ENCODE measurements at places on chromosomes 6 and 20. TPM values are rescaled to one million over a fixed set of nuclear protein-coding genes. Genes with fewer than 3 reads are reported as not detected.

The MRPS18B gene
- total RNA-seq = 114 TPM

The KCTD20 gene
- 16.2 TPM for total RNA-seq

The SIRT5 gene
- total RNA-seq = 4.0 TPM

The CST1 gene
- 2.1 TPM for total RNA-seq

The HLA-DQA1 gene
- total RNA-seq = not detected

The TTI1 gene
- total RNA-seq = 22.3 TPM

The VIP gene
- total RNA-seq = not detected

The MEI4 gene
- total RNA-seq = not detected

The FOXA2 gene
- 19.2 TPM for total RNA-seq

The RWDD1 gene
- total RNA-seq = 33.2 TPM

The WFDC5 gene
- not detected for total RNA-seq

The RNF39 gene
- 0.05 TPM for total RNA-seq

The NANP gene
- 7.5 TPM for total RNA-seq

The FNDC11 gene
- 0.21 TPM for total RNA-seq

The SIRPD gene
- not detected for total RNA-seq

The MCHR2 gene
- not detected for total RNA-seq

The PBOV1 gene
- total RNA-seq = not detected

The HDGFL1 gene
- not detected for total RNA-seq

The IBTK gene
- 32.2 TPM for total RNA-seq

The PSORS1C2 gene
- not detected for total RNA-seq

The FHL5 gene
- not detected for total RNA-seq

The FAM162B gene
- not detected for total RNA-seq

The GSTA2 gene
- total RNA-seq = not detected

The PPIL6 gene
- total RNA-seq = 3.4 TPM

The LAMP5 gene
- 0.08 TPM for total RNA-seq

The KCNS1 gene
- total RNA-seq = not detected

The PLEKHG1 gene
- 0.45 TPM for total RNA-seq

The PGBD1 gene
- 4.1 TPM for total RNA-seq

The TUBB1 gene
- total RNA-seq = 0.02 TPM

The COMMD7 gene
- 53.4 TPM for total RNA-seq

The TNFRSF6B gene
- total RNA-seq = 0.37 TPM

The NFATC2 gene
- 8.5 TPM for total RNA-seq

The IYD gene
- 0.01 TPM for total RNA-seq

The ID4 gene
- 0.86 TPM for total RNA-seq

The FAM83B gene
- 0.02 TPM for total RNA-seq

The ULBP3 gene
- 3.9 TPM for total RNA-seq

The TMEM217 gene
- 0.54 TPM for total RNA-seq

The EDN1 gene
- 37.5 TPM for total RNA-seq

The IPCEF1 gene
- 0.07 TPM for total RNA-seq

The MRAP2 gene
- 1.8 TPM for total RNA-seq

The STX11 gene
- total RNA-seq = 2.7 TPM

The IRAK1BP1 gene
- total RNA-seq = 0.84 TPM

The KCNK5 gene
- total RNA-seq = 1.3 TPM

The MACROD2 gene
- 0.34 TPM for total RNA-seq

The MPC1 gene
- 4.2 TPM for total RNA-seq

The ABHD16B gene
- not detected for total RNA-seq

The LIN28B gene
- total RNA-seq = 1.3 TPM

The PEDS1 gene
- total RNA-seq = 63.1 TPM

The CTSA gene
- total RNA-seq = 109 TPM

The SLC2A10 gene
- total RNA-seq = not detected

The DPPA5 gene
- total RNA-seq = not detected
